HCEC 1CT (cell line): ENCODE measurements at places on chromosomes 1 and 21.

GRCh38 chr1:226882187-226882586 lies 11.8 kb downstream of the PSEN2 start:
- DNase-seq: no peak

GRCh38 chr1:14524826-14525636 lies 73.5 kb upstream of the KAZN start:
- DNase-seq: no peak

GRCh38 chr1:35544976-35545375 lies 12.2 kb downstream of the KIAA0319L start:
- peak; percentile 33 for DNase-seq

DNA sequence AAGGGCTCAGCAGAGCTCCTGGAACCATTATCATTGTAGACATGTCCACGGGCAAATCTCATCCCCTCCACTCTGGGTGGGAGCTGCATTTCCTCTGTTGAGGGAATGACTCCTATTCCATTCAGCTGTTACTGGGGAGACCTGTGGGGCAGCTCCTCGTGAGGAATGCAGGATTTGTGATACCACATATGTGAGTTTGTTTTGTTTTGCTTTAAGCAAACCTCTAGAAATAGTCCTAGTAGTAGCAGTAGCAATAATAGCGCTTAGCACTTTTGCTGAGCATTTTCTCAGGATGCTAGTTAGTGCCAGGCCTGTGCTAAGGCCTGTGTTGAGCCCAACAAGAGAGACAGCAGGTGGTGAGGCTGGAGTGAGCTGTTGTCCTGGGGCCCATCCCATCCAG lies 10.8 kb downstream of the OLIG1 start:
- no peak for DNase-seq

- no peak for DNase-seq
Measured at GRCh38 chr21:32881458-32881857, 109.9 kb upstream of the PAXBP1 start.

- peak; percentile 21 for DNase-seq
Measured at GRCh38 chr1:39116860-39117728, 87.4 kb upstream of the MACF1 start.

GRCh38 chr1:178172939-178173338 lies 79.0 kb downstream of the RASAL2 start:
- DNase-seq: no peak

GRCh38 chr21:31198575-31198974 lies 145.5 kb downstream of the TIAM1 start:
- DNase-seq: no peak
